Dermis blood vessel endothelial cell (primary cell): ENCODE measurements at places on chromosomes 13 and 19. TPM values are rescaled to one million over a fixed set of nuclear protein-coding genes. Genes with fewer than 3 reads are reported as not detected.

ZNF610 gene
- total RNA-seq = 3.3 and 3.7 TPM in 2 replicates

PARP4 gene
- total RNA-seq = 54.8 and 66.2 TPM in 2 replicates

ELSPBP1 gene
- total RNA-seq = not detected in 2 replicates

CYP2A13 gene
- not detected in 2 replicates for total RNA-seq

DNA sequence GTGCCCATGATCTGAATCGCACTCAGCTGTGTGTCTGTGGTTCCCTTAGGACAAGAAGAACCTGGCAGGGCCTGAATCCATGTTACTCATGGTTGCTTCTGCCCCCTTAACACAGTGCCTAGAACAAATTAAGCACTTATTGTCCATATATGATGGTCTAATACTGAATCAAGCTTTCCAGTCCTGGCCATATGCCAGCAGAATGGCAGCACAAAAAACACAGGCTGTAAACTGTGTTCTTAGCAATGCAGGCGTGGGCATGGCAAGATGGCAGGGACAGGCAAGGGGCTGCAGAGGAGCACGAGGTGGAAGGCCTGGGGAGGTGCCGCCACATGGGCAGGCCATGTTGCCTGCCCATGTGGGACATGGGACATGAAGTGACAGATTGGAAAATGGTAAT, 68.2 kb downstream of the LATS2 start:
- no peak for DNase-seq

- DNase-seq = no peak
These were observed 952.0 kb downstream of the SLITRK5 start for GRCh38 chr13:88623150-88623549.

- DNase-seq = no peak
These were observed 2823.7 kb upstream of the PCDH20 start for GRCh38 chr13:64239372-64239771.

GRCh38 chr19:55535173-55535964, 1.6 kb downstream of the SBK2 start:
- DNase-seq = no peak

DNA sequence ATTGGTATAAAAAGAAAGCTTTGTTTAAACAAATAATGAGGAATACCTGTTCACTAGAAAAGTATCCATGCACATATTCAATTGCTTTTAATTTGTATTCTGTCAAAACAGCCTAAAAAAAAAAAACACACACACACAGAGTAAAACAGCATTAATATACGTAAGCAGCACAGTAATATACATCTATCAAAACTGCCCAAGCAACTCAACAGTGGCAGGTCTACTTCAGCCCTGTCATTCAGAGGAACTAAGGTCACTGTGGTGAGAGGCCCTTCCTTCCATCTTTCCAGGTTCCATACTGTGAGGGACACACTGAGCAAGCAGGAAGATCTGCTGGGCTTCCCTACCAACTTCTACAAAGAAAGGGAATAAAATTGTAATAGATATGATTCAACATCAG, 3.8 kb downstream of the PROSER1 start:
- DNase-seq = no peak

DNA sequence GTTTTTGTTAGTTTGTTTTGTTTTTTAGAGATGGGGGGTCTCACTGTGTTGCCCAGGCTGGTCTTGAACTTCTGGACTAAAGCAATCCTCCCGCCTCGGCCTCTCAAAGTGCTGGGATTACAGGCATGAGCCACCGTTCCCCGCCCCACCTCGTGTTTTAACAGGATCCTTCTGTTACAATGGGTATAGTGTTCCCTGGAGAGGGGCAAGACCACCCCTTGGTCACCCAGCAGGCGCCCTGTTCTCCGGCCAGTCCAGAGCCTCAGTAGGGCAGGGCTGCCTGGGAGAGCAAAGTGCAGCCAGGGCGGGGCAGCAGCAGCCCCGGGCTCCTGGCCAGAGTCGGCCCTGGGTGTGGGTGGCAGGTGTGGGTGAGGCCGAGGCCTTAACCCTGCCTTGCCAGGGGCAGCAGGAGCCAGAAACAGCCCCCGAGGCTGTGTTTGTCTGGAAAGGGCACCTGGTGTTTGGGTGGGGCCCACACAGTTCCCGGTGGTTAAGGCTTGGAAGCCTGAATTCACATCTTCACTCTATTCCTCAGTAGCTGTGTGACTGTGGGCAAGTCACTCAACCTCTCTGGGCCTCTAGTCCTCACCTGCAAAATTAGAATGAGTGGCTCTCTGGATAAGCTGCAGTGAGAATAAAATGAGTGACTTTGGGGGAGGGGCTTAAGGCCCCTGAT, 7.2 kb downstream of the VASP start:
- no peak for DNase-seq
